ENCODE measurements at places on chromosomes 1 and 21.

DNA sequence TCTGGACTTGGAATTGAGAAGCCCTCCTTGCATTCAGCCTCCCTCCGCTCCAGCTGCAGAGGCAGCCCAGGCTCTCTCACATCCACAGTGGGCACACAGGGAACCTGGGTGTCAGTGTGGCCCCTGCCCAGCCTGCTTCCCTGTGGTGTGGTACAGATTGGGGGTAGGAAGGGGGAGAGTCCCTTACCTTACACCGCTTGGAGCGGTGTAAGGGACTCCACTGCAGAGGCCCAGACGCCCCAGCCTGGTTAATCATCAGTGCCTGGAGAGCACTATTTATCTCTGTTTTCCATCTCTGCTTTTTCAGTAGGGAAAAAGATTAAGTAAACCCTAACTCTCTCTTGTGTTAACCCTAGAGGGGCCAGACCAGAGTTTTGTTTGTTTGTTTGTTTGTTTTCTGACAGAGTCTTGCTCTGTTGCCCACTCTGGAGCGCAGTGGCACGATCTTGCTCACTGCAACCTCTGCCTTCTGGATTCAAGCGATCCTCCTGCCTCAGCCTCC, 803 bp upstream of the RHBG start:
- DNase-seq: no peak

- no peak for DNase-seq
Measured at GRCh38 chr1:147840909-147841308, 61.7 kb upstream of the GJA8 start.

- DNase-seq: no peak
Measured at GRCh38 chr1:171998711-171999110, 157.4 kb downstream of the DNM3 start.

DNA sequence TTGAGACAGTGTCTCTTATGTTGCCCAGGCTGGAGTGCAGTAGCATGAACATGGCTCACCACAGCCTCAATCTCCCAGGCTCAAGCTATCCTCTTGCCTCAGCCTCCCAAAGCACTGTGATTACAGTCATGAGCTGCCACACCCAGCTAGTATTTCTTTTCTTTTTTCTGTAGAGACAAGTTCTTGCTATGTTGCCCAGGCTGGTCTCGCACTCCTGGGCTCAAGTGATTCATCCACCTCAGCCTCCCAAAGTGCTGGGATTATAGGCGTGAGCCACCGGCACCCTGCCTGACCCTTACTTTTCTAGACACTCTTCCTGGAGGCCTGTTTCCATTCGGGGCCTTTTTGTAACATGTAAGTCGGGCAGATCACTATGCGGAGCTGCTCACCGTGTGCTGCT, 30.1 kb upstream of the SRP9 start:
- no peak for DNase-seq

- DNase-seq: no peak
Measured at GRCh38 chr1:206839006-206839560, 26.3 kb upstream of the IL20 start.

DNA sequence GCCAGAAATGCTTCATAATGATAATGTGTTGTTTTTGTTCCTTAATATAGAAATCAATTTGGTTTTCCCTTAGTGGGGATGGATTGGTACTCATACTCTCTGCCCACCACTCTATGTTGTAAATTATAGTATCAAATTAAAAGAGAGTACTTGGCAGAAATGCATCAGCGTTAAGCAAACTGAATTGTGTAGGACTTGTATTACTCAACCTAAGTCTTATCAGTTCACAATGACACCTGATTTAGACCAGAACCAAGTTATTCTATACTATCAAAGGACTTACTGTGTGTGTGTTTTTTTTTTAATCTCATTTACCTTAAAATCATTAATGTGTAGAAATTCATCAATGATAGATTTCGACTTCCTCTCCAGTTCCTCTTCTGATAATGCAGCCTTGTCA, 62.0 kb upstream of the HP1BP3 start:
- no peak for DNase-seq

GRCh38 chr1:14524826-14525636, 73.5 kb upstream of the KAZN start:
- DNase-seq: no peak

DNA sequence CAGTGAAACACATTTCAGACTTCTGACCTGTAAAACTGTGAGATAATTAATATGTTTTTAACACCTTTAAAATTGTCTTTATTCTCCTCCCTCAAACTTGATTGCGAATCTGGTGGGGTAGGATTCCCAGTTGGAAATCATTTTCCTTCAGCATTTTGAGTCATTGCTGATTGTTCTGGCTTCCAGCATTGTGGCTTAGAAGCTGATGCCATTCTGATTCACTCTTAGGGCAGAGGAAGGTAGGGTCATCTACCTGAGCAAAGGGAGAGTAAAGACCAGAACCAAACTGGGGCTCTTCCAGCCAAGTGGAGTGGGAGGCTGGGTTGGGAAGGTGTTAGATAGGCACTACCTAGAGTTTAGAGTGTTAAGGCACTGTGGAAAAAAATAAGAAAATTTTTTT, 61.2 kb downstream of the MPZL1 start:
- no peak for DNase-seq
